Cardiac atrium fibroblast (primary cell): ENCODE measurements at places on chromosomes 7 and 10. TPM values are rescaled to one million over a fixed set of nuclear protein-coding genes. Genes with fewer than 3 reads are reported as not detected.

The ITIH5 gene
- total RNA-seq, result 0.18 TPM in 1 of 2 replicates, not detected in the other

The AKR1C3 gene
- total RNA-seq, result 82.9 and 86.2 TPM in 2 replicates

The TUBB8 gene
- total RNA-seq, result not detected in 2 replicates

The COL13A1 gene
- 26.9 and 27.9 TPM in 2 replicates for total RNA-seq

The SFRP5 gene
- total RNA-seq, result 0.90 and 6.6 TPM in 2 replicates

The FGFR2 gene
- total RNA-seq, result 0.16 TPM in 1 of 2 replicates, not detected in the other

The KIF11 gene
- 6.3 and 6.5 TPM in 2 replicates for total RNA-seq

The HIF1AN gene
- 4.3 and 8.7 TPM in 2 replicates for total RNA-seq

The CHAT gene
- not detected in 2 replicates for total RNA-seq

The SPDYE1 gene
- not detected in 2 replicates for total RNA-seq

The SOSTDC1 gene
- total RNA-seq, result not detected in 2 replicates

The COL17A1 gene
- 0.16 and 0.36 TPM in 2 replicates for total RNA-seq

The BEND7 gene
- 0.81 and 1.6 TPM in 2 replicates for total RNA-seq

The PNLIPRP3 gene
- not detected in 2 replicates for total RNA-seq

The HOXA10 gene
- total RNA-seq, result under 0.01 TPM in 1 of 2 replicates, not detected in the other

The GALNT17 gene
- total RNA-seq, result 0.65 TPM in 1 of 2 replicates, not detected in the other

The SH2D4B gene
- not detected in 2 replicates for total RNA-seq

The AMZ1 gene
- total RNA-seq, result under 0.01 TPM in 1 of 2 replicates, not detected in the other

The GNGT1 gene
- not detected in 2 replicates for total RNA-seq

The ZNF467 gene
- total RNA-seq, result 4.1 and 8.1 TPM in 2 replicates

The SEMA3A gene
- total RNA-seq, result 1.1 and 1.6 TPM in 2 replicates

The HACD1 gene
- 7.4 and 12.8 TPM in 2 replicates for total RNA-seq

The HMX2 gene
- total RNA-seq, result not detected in 2 replicates

The TFEC gene
- not detected in 2 replicates for total RNA-seq

The POLR2J gene
- 26.4 and 27.4 TPM in 2 replicates for total RNA-seq

The TSC22D4 gene
- total RNA-seq, result 53.6 and 78.3 TPM in 2 replicates

The CH25H gene
- total RNA-seq, result 2.8 TPM in 1 of 2 replicates, not detected in the other

The NRG3 gene
- not detected in 2 replicates for total RNA-seq

The PPP1R9A gene
- 0.16 TPM in 1 of 2 replicates, not detected in the other for total RNA-seq

The AGR2 gene
- total RNA-seq, result not detected in 2 replicates

The NUTM2A gene
- 0.32 TPM in 1 of 2 replicates, not detected in the other for total RNA-seq

The COL26A1 gene
- total RNA-seq, result not detected in 2 replicates

The GIMAP1 gene
- 0.81 TPM in 1 of 2 replicates, not detected in the other for total RNA-seq

The CYP26C1 gene
- total RNA-seq, result 0.32 and 4.7 TPM in 2 replicates

The NKX6-2 gene
- total RNA-seq, result not detected in 2 replicates

The ATOH7 gene
- not detected in 2 replicates for total RNA-seq

The CRPPA gene
- 1.1 and 2.3 TPM in 2 replicates for total RNA-seq

The ARHGEF5 gene
- total RNA-seq, result 2.6 and 3.4 TPM in 2 replicates

The CLRN3 gene
- total RNA-seq, result not detected in 2 replicates

The IL6 gene
- 184 and 291 TPM in 2 replicates for total RNA-seq

The CLEC2L gene
- total RNA-seq, result not detected in 2 replicates

The ZNF438 gene
- 2.8 and 6.3 TPM in 2 replicates for total RNA-seq

The GIMAP2 gene
- total RNA-seq, result 0.81 and 5.2 TPM in 2 replicates

The LBX1 gene
- under 0.01 TPM in 1 of 2 replicates, not detected in the other for total RNA-seq
